ENCODE measurements at places on chromosomes 1 and 21.

DNA sequence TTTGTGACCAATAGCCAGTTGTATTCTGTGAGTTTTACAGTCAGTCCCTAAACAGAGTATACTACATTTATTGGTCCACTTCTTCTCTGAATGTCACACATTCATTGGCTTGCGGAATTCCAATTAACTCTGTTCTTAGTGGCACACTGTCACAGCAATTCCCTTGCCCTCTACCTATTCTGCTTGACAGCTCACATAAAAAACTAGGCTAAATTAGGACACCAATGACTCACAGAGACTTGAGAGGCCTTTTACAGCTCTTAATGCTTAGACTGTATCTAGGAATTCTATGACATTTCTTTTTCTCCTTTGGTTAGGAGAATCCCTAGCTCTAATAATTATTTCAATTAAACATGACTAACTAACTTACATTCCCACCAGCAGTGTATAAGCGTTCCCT is 104.1 kb downstream of the NEGR1 start:
- DNase-seq, result no peak

- no peak for DNase-seq
These were observed 55.2 kb downstream of the IRF2BP2 start for GRCh38 chr1:234554698-234555311.

- no peak for DNase-seq
These were observed 68.5 kb downstream of the FOXJ3 start for GRCh38 chr1:42266253-42267135.

DNA sequence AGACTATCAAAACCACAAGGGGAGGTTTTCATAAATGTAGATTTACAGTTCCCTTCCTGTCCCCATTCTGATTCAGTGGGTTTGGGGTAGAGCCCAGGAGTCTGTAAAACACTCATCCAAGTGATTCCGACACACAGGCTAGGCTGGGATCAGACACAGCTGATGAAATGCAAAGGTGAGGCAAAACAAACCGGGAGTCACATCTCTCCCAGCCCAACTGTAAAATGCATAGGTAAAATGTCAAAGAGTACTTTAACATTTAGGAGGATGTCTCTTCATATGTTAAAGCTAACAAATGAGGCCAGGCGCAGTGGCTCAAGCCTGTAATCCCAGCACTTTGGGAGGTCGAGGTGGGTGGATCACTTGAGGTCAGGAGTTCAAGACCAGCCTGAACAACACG is 45.0 kb downstream of the ZNF281 start:
- no peak for DNase-seq

- no peak for DNase-seq
These were observed 391 bp upstream of the KIAA1614 start for GRCh38 chr1:180912211-180912800.

DNA sequence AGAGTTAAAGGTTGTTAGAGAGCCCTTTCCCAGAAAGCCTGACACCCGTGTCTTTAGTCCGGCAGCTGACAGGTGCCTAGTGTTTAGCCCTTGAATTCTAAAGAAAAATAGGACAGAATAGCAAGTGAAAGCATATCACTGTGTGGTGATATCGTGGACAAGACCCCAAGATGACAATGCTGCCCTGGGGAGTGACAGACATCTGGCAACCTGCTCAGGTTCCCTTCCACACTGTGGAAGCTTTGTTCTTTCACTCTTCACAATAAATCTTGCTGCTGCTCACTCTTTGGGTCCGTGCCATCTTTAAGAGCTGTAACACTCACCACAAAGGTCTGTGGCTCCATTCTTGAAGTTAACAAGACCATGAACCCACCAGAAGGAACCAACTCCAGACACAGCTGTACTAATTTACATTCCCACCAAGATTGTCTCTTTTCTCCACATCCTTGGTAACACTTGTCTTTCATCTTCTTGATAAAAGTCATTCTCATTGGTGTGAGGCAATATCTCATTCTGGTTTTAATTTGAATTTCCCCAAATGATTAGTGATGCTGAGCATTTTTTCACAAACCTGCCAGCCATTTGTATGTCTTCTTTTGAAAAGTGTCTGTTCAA is 107.6 kb upstream of the SGIP1 start:
- DNase-seq, result no peak

- no peak for DNase-seq
These were observed 24.4 kb downstream of the MCOLN2 start for GRCh38 chr1:84972377-84972987.

GRCh38 chr1:235018720-235019444 is 109.8 kb downstream of the TOMM20 start:
- no peak for DNase-seq

Measured in AML-193 (cell line).